ENCODE measurements at places on chromosomes 1 and 21.

DNA sequence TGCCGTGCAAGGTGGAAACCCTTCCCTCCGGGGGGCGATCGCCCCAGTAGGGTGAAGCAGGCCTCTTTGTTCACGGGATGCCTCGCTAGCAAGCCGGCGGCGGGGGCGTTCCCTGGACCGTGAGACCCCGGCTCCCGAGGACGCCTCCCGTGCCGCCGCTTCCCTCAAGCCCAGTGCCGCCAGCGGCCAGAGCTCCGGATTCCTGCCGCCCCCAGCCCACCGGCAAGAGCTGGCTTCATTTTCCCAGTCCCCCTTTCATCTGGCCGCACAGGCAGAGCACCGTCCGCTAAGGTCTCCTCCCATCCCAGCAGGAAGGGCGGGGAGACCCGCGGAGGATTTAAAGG is 16.3 kb downstream of the IER5 start:
- DNase-seq, result peak; percentile 52

- no peak for DNase-seq
Observed at GRCh38 chr1:183093066-183093668, 69.9 kb downstream of the LAMC1 start.

DNA sequence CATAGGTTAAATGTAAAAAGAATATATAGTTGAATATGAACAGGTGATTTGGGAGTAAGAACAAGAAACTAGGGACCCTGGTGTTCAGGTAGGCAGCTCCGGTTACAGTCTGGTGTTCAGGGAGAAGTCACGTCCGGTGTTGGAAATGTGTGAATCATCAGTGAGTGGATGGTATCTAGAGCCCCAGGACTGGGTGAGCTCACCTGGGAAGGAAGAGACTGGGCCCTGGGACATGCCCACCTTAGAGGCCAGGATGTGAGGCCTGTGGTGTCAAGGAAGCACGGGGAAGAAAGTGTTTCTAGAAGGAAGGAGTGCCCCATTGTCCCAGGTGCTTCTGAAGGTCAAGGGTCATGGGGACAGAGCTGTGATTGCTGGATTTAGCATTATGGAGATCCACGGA is 1.5 kb upstream of the GJB3 start:
- no peak for DNase-seq

DNA sequence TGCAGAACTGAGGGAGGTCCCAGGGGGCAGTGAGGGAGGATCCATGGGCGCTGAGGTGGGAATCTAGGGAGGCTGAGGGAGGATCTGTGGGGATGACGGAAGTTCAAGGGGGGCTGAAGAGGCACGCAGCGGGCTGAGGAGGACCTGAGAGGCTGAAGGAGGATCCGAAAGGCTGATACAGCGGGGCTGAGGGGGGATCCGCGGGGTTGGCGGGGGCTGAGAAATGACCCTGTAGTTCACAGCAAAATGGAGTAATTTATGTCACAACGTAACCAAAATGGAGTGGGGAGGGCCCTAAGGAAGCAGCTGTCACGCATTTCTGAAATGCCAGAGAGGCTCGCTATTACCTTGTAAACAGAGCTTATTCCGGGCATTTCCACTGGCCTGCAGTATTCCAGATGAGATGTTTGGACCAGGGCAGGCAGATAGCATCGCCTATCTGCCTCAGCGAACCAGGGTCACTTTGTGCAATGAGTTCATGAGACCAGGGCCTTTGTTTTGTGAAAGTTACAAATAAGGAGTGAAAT is 926 bp upstream of the MRPL55 start:
- DNase-seq, result no peak

DNA sequence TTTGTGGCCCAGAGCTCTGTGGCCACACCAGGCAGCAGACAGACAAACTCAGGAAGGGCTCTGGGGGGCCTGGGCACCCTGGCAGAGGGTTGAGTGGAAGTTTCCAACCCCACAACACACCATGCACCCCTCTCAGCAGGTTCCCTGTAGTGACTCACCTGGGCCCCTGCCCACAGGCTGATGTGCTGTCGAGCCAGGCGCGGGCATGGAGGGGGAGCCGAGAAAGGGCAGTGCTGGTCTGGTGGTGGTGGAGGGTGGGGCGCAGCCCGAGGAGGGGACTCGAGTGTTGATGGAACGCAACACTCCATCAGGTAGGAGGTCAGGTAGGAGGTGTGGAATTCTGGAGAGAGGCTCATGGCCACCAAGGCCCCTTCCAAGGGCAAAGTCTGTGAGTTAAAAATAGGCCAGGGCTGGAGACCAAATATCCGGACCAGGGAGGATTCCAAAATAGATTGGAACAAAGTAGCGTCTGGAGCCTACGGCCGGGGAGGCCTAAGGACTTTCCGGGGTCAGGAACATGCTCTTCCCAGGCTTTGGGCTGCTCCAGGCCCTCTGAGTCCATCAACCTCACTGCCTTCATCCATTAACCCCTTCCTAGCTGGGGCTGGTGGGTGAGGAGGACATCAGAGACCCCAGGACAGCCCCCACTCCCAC is 191.5 kb upstream of the AJAP1 start:
- no peak for DNase-seq

DNA sequence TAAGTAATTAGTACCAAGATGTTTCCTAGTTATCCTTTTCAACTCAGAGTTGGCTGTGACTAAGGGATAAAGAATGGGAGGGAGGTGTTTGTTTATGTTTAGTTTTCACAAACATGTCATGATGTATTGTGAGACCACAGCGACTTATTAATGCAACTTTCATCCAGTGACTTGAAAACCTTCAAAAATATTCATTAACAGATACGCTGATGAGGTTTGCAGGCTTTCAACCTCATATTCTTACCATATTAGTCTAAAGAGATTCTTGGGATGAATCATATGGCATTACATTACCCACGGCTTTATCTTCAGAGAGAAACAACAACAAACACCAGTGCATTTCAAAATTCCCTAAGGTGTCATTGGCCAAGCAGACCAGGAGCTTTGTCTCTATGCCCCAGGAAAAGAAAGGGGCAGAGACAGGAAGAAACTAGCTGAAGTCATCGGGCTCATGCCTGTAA is 36.4 kb downstream of the PALMD start:
- DNase-seq, result no peak

Data from naive thymus-derived CD4-positive, alpha-beta T cell (primary cell).